ENCODE measurements at places on chromosomes 3 and 15. TPM values are rescaled to one million over a fixed set of nuclear protein-coding genes. Genes with fewer than 3 reads are reported as not detected.

Gene ECE2
- total RNA-seq: not detected

DNA sequence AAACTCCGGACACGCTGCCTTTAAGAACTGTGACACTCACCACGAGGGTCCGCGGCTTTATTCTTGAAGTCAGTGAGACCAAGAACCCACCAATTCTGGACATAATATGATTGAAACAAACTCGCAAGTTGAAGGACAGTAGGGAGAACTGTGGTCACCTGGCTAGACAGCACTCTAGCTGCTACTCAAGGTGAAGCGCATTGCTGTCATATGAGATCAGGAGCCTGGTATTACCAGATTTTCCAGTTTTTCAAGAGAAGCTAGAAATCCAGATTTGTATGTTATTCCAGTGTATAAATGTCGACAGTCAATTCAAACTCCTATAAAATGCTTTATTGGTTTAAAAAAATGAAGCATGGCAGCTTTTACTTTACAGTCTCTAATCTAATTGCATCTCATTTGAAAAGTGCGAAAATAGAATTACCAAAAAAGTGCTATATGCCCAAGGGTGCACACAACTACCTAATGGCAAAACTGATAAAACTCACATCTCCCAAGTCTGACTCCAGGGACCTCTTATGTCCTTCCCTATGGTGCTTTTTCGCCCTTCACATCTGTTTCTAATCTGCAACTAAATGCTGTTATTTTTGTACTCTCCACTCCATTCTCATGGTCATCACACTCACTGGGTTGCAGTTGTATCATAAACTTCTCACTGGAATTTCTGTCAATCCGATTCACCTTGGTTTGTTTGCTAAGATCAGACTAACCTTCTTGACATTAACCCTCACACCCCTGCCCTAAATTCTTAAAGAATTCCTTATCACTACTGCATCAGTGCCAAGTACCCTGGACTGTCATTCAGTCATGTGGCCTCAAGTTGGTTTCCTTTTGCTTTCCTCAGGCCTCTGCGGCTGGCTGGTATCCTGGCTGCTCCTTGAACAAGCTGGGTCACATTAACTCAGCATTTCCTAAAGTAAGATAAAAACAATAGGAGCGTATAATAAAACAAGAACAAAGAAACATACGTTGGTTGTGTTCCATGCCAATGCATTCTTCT, 31.5 kb upstream of the ARHGEF26 start:
- no peak for DNase-seq

GRCh38 chr3:114318295-114318694, 24.5 kb downstream of the TIGIT start:
- DNase-seq: no peak

DNA sequence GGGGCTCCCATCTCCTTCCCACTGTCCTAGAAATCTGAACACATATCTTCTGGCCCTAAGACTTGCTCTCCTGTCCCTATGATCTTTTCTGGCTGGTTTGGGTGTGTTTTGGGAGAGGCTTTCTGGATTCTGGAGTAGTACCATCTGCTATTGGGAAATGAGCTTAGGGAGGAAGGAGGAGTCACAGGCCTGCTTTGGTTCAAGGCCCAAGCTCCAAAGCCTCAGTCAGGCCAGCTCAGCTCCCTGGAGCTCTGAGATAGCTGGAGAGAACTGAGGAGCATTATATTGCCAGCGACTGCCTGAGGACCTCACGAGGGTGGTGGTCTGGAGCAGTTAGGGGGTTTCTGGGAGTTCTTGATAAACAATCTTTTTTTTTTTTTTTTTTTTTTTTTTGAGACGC, 18.7 kb downstream of the RASGRF1 start:
- no peak for DNase-seq

GRCh38 chr3:45545476-45545875, 49.1 kb upstream of the LIMD1 start:
- no peak for DNase-seq
